GM12891 (cell line): ENCODE measurements at places on chromosomes 16 and 17.

DNA sequence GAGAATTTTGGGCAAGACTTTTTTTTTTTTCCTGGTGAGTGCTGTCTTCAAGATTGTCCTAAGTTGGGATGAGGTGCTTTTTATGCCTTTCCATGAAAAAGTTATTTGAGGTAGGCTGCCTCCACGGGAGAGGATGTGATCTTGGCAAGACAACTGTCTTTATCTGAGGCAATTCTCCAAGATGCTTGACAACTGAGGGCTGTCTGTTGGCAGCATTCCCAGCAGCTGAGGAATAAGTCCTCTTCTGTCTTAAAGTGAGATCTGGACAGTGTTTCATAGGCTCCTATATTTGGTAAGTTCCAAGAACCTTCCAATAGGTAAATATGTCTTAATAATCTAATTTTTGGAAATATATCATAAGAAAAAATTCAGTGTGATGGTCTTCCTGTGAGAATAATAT is 662.0 kb downstream of the CDH11 start:
- no peak for DNase-seq

- DNase-seq: no peak
These were observed 28.8 kb upstream of the ST6GALNAC1 start for GRCh38 chr17:76672270-76672851.

DNA sequence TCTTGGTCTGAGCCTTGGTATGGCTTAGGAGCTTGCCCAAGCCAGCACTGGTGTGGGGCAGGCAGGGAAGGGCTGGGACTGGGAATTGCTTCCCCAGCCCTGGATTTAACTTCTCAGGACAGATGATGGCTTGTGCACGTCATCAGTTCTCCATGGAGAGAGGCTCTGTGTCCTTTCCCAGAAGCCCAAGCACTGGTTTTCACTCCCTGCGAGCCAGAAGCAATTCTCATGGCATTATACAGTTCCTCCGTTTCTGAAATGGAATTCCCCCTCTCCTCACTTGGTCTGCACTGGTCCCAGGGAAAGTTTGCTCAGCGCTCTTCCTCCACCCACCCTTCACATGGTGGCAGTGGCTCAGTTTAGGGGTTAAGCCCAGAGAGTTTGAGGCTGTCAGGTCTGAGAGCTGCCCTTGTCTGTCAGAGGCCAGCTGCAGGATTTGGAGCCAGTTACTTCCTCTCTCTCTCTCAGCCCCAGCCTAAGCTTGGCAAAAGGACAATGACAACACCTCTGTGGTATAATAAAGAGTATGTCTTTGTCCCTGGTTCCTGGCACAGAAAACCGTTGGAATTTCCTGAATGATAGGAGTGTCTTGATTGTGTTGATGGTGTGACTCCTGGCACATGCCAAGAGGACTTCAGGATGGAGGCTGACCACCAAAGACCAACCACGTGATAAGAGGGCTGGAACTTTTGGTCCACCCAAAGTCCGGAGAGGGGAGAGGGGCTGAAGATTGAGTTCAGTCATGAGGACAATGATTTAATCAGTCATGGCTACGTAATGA is 219.6 kb upstream of the TNRC6C start:
- DNase-seq: no peak

GRCh38 chr17:21214777-21215541 is 998 bp upstream of the TMEM11 start:
- DNase-seq: no peak

DNA sequence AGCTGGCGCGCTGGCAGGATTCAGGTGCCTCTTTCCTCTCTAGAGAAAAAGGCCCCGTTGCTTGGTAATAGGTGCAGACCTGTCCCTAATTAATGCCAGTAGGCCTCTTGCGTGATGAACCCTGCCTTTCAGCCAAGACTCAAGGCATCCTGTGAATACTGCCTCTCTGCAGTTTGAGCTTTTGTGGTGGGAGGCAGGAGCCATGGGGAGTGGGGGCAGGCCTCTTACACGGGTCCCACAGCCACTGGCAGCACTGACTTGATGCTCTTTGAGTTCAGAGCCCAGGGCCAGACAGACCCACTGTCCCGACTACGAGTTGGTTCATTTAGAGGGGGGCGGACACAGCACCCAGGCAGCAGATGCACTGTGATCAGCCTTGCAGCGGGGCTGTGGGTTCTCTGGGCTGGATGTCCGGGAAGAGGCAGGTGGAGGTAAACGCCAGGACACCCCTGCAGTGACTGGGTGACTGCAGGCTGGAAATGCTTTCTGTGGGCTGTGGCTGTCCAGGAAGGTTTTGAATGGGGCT is 237.0 kb downstream of the SEC14L1 start:
- DNase-seq: no peak

GRCh38 chr17:46984341-46984740 is 5.3 kb upstream of the RPRML start:
- no peak for DNase-seq

DNA sequence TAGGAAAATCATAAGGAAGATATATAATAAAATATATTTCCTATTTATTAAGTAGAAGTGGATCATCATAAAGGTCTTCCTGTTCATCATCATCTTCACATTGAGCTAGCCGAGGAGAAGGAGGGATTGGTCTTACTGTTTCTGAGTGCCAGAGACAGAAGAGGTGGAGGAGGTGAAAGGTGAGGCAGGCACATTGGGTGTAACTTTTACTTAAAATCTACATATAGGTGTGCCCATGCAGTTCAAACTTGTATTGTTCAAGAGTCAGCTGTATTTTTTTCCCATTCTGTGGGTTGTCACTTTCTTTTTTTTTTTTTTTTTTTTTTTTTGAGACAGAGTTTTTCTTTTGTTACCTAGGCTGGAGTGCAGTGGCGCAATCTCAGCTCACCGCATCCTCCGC is 34.9 kb downstream of the NSRP1 start:
- DNase-seq: no peak

GRCh38 chr17:2551928-2552327 is 40.2 kb upstream of the METTL16 start:
- no peak for DNase-seq

DNA sequence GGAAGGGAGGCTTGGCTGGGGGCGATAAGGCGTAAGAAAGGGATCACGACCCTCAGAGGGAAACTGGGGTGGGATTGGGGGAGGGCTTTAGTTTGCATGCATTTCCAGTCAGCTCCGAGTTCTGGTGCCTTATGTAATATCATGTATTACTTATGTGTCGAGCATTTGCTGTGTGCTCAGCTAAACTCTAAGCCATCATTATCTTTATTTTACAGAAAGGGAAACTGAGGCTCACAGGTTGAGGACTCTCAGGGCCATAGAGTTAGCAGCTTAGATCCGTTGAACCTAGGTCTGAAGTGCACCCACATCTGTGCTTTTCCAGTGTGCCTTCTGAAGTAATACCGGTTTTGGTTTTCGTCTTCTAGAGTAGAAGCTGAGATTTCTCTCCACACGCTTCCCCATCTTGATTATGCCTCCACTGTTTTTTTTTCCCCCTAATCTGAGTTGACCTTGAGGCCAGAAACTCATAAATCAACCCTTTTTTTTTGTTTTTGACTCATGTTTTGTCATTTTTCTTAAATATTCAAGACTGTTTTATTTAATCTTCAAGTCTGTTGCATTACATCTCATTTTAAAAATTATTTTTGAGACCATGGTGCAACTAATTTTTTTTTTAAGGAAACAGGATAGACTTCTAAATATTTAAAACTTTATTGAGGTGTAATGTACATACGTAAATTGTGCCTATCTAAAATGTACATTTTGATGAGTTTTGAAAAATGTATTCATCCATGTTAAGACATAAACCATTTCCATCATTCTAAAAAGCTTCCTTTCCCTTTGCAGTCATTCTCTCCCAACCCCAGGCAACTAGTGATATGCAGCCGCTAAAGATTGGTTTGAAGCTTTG is 741 bp downstream of the CYB5B start:
- no peak for DNase-seq

- no peak for DNase-seq
These were observed 9.4 kb upstream of the GNA13 start for GRCh38 chr17:65065906-65066305.

GRCh38 chr17:31147507-31148202 is 52.9 kb downstream of the NF1 start:
- no peak for DNase-seq

GRCh38 chr17:80284631-80285030 is 24.0 kb downstream of the RNF213 start:
- DNase-seq: no peak

- no peak for DNase-seq
These were observed 14.3 kb upstream of the TMED6 start for GRCh38 chr16:69365901-69366300.

DNA sequence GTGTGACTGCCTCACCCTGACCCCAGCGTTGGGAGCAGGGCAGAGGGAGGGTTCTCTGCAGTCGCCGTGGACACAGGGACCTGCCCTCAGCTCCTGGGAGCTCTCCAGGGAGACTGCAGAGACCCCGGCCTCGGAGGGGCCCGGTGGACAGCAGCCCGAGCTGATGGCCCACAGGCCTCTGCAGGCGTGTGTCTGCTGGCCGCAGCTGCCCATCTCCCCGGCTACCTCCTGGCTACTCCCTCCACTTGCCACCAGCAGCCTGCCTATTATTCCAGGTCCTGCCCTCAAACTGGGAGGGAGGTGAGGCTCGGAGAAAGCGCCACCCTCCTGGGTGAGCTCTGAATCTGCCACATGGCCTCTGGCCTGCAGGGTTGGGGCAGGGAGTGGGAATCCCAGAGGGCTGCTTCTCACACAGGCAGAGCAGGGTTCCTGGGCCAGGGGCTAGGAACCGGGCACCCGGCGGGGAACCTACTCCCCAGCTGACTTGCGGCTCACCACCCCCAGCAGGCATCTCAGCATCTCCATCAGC is 7.2 kb downstream of the SLC16A5 start:
- DNase-seq: no peak

GRCh38 chr17:21174713-21175112 is 39.2 kb downstream of the TMEM11 start:
- no peak for DNase-seq

GRCh38 chr17:59840329-59841090 is 52.2 kb downstream of the TUBD1 start:
- DNase-seq: no peak

GRCh38 chr17:78763561-78763960 is 18.5 kb downstream of the CYTH1 start:
- no peak for DNase-seq

DNA sequence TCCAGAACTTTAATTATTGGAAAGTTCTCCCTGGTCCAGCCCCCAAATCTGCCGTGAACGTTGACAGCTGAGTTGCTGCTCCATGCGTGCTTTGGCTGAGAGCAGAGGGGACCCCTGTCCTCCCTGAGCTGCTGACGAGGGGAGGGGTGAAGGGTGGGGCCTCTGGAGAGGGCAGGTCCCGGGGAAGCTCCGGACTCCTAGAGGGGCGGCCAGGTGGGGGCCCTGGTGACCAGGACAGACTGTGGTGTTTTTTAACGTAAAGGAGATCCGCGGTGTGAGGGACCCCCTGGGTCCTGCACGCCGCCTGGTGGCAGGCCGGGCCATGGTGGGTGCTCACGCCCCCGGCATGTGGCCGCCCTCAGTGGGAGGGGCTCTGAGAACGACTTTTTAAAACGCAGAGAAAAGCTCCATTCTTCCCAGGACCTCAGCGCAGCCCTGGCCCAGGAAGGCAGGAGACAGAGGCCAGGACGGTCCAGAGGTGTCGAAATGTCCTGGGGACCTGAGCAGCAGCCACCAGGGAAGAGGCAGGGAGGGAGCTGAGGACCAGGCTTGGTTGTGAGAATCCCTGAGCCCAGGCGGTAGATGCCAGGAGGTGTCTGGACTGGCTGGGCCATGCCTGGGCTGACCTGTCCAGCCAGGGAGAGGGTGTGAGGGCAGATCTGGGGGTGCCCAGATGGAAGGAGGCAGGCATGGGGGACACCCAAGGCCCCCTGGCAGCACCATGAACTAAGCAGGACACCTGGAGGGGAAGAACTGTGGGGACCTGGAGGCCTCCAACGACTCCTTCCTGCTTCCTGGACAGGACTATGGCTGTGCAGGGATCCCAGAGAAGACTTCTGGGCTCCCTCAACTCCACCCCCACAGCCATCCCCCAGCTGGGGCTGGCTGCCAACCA is at the start of gene MC1R:
TSS of gene MC1R (plus strand) at position 410 of the 895 bp plus-strand sequence. CDS start at position 807, 397 bp downstream.
- peak; percentile 60 for DNase-seq

DNA sequence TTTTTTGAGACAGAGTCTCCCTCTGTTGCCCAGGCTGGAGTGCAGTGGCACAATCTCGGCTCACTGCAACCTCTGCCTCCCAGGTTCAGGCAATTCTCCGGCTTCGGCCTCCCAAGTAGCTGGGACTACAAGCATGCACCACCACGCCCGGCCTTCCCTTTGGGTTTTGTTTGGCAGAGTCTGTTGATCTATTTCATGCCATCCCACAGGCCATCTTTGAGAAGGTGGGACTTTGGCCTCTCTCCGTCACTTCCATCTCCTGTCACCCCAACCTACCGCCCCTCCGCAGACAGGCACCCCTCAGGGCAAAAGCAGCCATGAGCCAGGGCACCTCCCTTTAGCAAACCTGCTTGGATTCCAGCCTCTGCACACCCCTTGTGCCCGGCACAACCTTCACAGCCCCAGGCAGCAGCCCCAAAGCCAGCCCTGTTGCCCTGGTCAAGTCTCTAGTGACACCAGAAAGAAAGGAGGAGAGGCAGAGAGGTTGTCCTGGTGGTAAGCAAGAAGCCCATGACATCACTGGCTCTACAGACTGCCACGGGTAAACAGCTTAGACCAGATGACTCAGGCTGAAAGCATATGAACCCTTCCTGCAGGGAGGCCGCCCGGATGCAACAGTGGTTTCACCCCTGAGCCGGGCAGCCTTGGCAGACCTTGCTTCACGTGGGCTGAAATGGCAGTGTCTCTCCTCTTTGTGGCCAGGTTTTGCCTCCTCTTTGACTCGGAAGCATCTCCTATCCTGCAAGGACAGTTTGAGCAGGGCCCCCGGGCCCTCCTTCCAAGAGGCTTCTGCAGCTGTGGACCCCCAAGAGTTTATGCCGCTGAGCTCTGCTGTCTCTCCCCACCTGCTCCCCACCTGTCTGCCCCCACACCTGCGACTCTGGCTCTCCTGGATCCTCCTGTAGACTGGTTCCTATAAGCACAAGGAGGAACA is 8.1 kb upstream of the TIMP2 start:
- peak; percentile 71 for DNase-seq

GRCh38 chr16:66265048-66265415 is 101.5 kb upstream of the CDH5 start:
- DNase-seq: no peak

DNA sequence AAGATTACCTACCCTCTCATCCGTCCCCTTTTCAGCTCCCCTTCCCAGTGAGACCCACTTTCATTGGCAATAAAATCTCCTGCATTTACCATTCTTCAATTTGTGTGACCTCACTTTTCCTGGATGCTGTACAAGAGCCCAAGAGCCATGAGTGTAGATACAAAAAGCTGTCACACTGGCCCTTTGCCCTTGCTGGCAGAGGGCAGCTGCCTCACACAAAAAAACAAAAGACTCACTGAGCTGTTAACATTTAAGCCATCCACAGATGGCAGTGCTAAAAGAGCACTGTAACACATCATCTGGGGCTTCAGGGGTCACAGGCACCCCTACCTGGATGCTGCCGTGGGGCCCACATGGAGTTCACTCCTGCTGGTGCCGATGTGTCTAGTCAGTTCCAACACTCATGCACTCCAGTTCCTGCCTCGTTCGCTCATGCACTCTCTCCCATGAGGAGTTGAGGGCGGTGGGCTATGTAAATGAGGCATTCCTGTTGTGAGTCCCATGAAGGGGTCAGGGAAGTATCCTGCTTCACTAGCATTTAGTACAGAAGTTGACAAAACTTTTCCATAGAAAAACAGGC is 123.1 kb downstream of the CA10 start:
- DNase-seq: no peak

- no peak for DNase-seq
These were observed 27.6 kb upstream of the ST6GALNAC2 start for GRCh38 chr17:76612977-76613851.

- DNase-seq: no peak
These were observed 24.1 kb downstream of the C16orf96 start for GRCh38 chr16:4580250-4580649.

- peak; percentile 14 for DNase-seq
These were observed 383.1 kb downstream of the KCNJ2 start for GRCh38 chr17:70552230-70552981.

- no peak for DNase-seq
These were observed 37.1 kb downstream of the PRKCA start for GRCh38 chr17:66339561-66339960.
